NCI-H2029 treated with DMSO at 0.1 percent for 48 hours (cell line): ENCODE measurements at places on chromosomes 3 and 15.
A peak's percentile ranks its signal among the peaks of the same experiment; 100 is the strongest.

GRCh38 chr15:92392462-92392861, 1.2 kb upstream of the ST8SIA2 start:
- no peak for DNase-seq

DNA sequence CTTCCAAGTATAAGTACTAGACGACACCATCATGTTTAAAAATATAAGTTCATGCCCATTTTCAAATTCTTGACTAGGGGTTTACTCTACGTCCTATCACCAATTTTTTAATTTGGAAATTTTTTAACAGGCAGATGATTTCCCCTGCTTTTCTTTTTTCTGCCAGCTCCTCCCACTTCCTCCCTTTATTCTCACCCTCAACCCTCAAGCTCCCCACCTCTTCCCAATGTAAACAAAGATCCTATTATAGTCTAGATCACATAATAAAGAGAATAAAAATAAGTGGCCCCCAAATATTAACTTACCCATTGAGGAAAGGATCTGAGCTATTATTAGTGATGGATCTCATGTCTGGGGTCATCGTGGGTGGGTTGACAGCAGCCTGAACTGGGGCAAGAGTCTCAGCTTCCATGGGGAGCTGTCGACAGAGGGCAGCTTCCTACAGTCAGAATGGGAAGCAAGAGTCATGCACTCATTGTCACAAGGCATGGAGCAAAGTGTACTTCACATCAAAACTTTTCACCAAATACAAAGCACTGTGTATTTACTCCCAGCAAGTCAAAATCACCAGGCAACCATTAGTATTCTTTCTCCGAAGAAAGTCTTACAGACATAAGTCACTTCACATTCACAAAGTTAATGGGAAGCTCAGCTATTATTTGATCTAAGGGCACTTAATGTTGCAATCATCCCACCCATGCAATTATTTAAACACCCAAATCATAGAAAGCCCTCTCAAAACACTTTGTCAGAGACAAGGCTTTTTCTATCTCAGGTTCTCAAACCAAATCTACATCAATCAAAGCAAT, 53.2 kb downstream of the TM4SF4 start:
- no peak for DNase-seq

DNA sequence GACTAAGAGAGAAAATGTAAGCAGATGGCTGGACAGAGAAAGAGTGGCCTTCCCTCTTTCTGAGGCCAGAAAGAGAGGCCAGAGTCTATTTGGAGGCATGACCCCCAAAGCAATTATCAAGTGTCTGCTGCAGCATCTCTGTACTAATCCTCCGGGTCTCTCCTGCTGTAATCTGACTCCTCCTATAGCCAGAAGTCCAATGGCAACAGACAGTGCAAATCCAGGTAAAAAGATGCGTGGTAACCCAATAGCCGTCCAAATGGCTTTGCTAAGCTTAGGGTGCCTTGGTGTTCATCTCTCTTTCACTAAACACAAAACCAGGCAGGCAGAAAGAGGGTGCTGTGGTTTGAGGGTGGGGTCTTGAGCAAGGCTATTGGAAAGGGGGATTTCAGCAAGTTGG, 91.6 kb downstream of the ADCY5 start:
- no peak for DNase-seq

DNA sequence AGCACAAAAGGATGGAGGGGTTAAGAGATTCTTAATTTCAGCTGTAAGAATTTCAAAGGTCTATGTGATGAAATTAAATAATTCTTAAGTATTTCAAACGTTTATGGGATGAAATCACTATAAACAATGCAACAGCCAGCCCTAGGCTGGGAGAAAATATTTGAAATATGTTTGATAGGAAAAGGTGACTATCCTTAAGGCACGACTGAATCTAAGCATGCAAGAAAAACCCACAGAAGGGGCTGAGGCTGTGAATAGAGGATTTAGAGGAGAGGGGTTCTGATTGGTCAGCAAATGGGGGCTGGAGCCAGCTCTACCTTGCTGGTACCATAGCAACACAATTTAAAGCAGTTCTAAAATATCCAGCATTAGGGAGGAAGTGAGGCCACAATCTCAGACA, 220.8 kb upstream of the ATP10A start:
- no peak for DNase-seq

GRCh38 chr15:73732930-73733329, 20.2 kb downstream of the INSYN1 start:
- peak; percentile 16 for DNase-seq
